ENCODE measurements at places on chromosomes 2 and 18. TPM values are rescaled to one million over a fixed set of nuclear protein-coding genes. Genes with fewer than 3 reads are reported as not detected.

SERPINB4 gene
- total RNA-seq: not detected

GALNT1 gene
- 62.6 TPM for total RNA-seq

CPS1 gene
- 6.3 TPM for total RNA-seq

IAH1 gene
- 23.2 TPM for total RNA-seq

WNT10A gene
- total RNA-seq: not detected

SATB2 gene
- 5.1 TPM for total RNA-seq

SS18 gene
- 60.1 TPM for total RNA-seq

CFAP65 gene
- not detected for total RNA-seq

GPAT2 gene
- not detected for total RNA-seq

INPP5D gene
- total RNA-seq: not detected

KIF5C gene
- 0.13 TPM for total RNA-seq

C2orf15 gene
- not detected for total RNA-seq

GTF2A1L gene
- total RNA-seq: not detected

CLEC4F gene
- not detected for total RNA-seq

TSGA10 gene
- not detected for total RNA-seq

GEN1 gene
- total RNA-seq: 49.4 TPM

DNAJB2 gene
- 55.0 TPM for total RNA-seq

KCNIP3 gene
- total RNA-seq: 14.1 TPM

FASTKD1 gene
- 14.7 TPM for total RNA-seq

FSIP2 gene
- total RNA-seq: not detected

STARD6 gene
- 1.3 TPM for total RNA-seq

EMILIN1 gene
- total RNA-seq: 91.6 TPM

ITPRIPL1 gene
- total RNA-seq: 4.7 TPM

DSC3 gene
- not detected for total RNA-seq

NABP1 gene
- total RNA-seq: 15.8 TPM

ANTXR1 gene
- 48.6 TPM for total RNA-seq

CD207 gene
- total RNA-seq: not detected

NETO1 gene
- not detected for total RNA-seq

SAG gene
- total RNA-seq: not detected

MARCO gene
- not detected for total RNA-seq

ERBB4 gene
- total RNA-seq: 0.07 TPM

TDRD15 gene
- total RNA-seq: not detected
